Activated T-helper 1 cell treated with anti-CD3 and anti-CD28 coated beads, Interleukin-2, amount 50 U/mL, for 16 hours (primary cell): ENCODE measurements at places on chromosomes 16 and 17.

DNA sequence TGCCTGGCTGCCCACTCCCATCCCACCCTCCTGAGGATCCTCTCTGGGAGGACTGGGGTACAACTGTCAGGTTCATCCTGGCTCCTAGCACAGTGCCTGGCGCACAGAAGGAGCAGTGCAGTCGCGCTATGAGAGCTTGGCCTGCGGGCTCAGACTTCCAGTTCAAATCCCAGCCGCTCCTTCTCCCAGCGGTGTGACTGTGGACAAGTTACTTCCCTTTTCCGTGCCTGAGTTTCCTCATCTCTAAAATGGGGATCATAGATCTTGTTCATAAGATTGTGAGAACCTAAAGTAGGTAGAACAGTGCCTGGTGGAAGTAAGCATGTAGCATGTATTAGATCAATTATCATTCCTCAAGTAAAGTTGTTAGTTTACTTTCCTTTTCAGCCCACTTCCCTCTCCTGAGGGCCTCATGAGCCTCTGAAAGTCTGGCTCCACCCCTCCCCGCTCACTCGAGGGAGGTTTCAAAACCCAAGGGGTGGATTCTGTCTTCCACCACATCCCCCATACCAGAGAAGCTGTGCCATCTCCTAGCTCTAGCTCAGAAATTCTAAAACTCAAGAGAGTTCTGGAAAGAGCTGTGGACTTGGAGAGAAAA, 19.9 kb upstream of the COL1A1 start:
- no peak for DNase-seq

DNA sequence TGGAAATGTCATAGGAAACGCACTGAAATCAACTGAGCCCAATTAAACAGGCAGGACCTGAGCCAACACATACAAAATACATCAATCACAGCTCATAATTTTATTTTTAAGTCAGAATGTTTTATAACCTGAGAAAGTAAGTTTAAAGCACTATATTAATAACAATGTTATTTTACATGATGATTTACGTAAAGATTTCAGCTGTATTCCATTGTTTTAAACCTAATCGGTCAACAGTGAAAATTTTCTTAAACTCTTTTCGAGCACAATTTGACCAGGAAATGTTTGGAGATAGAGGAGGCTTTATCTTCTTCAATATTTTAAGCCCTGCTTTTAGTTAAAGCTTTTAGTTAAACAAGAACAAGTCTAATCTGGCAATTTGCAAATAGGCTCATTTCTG, 201.8 kb upstream of the TOX3 start:
- no peak for DNase-seq

GRCh38 chr16:50367777-50368409, 895 bp downstream of the BRD7 start:
- DNase-seq: no peak

DNA sequence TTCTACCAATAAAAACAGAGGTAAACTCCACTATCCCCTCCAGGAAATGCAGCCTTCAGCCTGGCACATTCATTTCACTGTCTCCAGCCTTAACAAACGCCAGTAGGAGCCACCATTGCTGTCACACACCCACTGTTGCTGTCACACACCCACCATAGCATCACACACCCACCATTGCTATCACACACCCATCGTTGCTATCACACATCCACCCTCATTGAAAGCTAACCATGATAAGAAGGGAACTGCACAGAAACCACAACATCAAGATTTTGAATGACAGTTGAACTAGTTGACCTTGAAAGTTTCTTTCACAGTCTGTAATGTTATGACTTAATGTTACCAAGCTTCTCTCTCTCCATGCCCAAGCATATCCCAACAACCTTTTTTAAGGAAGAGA, 38.1 kb downstream of the SHCBP1 start:
- no peak for DNase-seq

GRCh38 chr17:8153031-8153451, 837 bp upstream of the PER1 start:
- DNase-seq: no peak

DNA sequence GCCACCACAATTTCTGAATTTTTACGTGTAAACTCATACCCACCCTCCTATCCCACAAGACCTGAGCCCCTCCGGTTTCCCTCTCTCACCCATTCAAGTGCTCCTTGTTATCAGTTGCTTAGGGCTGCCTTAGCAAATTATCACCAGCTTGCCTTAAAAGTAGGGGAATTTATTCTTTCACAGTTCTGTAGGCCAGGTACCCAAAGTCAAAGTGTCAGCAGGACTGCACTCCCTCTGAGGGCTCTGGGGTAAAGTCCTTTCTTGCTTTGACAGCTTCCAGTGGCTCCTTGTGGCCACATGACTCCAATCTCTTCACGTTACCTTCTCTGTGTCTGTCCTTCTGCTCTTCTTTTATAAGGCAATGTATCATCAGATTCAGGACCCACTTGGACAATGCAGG, 7.9 kb upstream of the TMEM220 start:
- no peak for DNase-seq

DNA sequence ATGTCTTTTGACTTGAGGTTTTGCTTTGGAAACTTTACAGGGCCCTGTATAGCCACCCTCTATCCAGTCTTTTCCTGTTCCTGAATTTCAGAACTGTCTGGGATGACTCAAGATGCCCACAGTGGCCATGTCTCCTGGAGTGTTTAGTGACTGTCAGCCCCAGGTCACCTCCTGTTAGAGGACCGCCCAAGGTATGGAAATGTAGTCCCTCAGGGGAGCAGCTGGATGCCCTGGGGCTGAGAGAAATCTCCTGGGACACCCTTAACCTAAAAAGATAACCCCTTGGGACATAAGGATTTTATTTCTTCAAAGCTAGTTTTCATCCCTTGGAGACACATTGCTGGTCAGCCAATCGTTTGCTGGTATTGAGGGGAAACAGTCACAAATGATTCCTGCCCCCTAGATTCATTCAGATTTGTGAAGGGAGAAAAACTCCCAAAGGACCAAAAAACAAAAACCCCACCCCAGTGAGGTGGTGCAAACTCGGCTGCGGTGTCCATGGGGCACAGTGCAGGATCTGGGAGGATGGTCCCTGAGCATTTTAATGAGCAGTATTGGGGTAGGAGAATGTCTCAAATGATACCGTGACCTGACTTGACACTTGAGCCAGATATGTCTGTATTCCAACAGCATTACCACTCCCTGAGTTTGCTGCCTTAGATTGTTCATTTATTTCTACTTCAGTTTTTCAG, 1.7 kb downstream of the ZNF267 start:
- DNase-seq: no peak

DNA sequence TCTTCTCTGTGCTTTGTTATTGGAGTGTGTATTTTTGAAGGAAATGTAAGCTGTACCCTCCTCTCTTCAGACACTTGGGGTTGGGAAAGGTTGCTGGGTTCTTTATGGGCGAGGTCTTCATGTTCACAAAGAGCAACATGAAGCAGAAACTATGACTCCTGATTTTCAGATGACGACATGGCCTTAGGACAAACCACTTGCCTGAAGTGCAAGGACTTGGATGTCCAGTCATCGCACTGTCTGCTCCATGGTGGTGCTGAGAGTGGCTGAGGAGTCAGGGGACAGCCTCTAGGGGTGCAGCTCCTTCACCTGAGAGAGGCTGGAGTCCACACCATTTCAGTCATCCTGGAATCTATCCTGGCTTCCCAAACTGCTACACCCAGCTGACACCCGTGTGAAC, 183.9 kb upstream of the CDH5 start:
- DNase-seq: no peak

DNA sequence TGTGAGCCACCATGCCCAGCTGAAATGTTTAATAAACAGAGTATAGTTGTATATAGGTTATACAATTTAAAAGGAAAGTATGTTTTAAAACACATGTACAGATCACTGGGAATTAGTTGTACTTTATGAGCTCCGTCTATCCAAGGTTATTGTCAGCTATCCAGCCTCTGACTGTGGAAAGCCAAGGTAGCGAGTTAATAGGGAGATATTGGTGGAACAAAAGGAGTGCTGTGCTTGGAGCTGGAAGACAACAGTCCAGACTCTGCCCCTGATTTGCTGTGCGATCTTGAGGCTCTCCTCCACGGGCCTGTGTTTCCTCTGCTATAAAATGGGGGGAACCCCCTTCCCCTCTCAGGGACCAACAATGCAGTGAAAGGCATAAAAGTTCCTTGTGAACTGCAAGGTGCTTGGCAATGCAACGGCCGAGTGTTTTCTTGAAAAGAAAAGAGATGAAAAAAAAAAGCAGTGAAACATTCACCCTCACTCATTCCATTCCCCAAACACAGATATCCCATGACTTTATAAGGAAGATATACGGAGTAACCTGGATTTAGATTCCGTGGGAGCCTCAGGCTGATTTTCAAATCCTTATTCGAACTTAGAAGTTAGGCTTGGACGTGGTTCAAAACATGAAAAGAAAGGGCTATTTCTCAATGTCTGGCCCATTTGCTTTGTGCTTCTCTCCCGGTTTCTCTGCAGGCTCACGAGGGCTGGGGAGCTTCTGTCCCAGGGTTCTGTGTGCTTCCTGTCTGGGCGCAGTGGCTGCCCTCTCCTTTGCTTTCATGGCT, 34.1 kb downstream of the CUEDC1 start:
- DNase-seq: no peak

GRCh38 chr16:4947722-4948503, 10.2 kb upstream of the SEC14L5 start:
- no peak for DNase-seq

GRCh38 chr17:82003411-82004381, 19.0 kb downstream of the CENPX start:
- DNase-seq: no peak

- no peak for DNase-seq
Observed at GRCh38 chr16:59719121-59719520, 985.0 kb upstream of the GOT2 start.

GRCh38 chr16:2151188-2152091, 3.0 kb downstream of the RAB26 start:
- DNase-seq: no peak

- no peak for DNase-seq
Observed at GRCh38 chr16:74053826-74054225, 242.8 kb upstream of the PSMD7 start.

GRCh38 chr16:23682181-23682580, 3.5 kb downstream of the PLK1 start:
- no peak for DNase-seq

GRCh38 chr16:57734308-57734924, 1.2 kb upstream of the KATNB1 start:
- DNase-seq: no peak

GRCh38 chr16:86566966-86567700, 504 bp downstream of the FOXC2 start:
- DNase-seq: no peak

DNA sequence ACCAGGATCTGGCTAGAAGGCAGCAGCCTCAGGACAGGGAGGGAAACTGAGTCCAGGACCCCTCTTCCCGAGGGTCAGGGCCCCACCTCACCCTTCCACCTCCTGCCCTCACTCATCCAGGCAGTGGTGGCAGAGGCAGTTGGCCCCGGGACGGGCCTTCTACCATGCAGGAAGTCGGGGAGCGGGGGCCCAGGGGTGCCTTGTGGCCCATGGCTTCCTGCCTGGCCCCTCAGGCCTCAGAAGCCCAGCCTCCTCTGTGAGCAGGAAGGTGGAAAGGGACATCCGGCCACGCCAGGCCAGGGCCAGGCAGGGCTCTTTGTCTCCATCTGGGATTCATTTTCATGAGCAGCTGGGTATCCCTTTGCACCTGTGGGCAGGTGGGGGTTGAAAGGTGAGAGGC, 58.5 kb downstream of the BAHCC1 start:
- DNase-seq: no peak

DNA sequence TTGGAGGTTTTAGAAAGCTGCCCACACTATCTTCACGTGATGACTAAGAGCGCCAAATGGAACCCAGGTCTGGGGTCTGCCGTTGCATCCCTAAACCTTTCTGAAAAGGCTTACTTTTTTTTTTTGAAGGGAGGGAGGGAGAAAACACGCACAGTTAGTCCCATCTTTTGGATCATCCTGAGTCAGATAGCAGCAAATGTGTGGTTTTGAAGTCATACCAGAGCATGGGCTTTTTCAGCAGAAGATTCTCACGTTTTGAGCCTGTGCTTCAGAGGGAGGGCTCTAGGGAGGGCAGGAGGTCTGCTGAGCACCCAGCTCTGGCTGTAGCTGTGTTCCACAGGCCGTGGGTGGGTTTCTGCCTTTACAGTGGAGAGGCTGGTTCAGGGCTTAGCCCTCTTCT, 194.7 kb downstream of the SNX29 start:
- DNase-seq: no peak

DNA sequence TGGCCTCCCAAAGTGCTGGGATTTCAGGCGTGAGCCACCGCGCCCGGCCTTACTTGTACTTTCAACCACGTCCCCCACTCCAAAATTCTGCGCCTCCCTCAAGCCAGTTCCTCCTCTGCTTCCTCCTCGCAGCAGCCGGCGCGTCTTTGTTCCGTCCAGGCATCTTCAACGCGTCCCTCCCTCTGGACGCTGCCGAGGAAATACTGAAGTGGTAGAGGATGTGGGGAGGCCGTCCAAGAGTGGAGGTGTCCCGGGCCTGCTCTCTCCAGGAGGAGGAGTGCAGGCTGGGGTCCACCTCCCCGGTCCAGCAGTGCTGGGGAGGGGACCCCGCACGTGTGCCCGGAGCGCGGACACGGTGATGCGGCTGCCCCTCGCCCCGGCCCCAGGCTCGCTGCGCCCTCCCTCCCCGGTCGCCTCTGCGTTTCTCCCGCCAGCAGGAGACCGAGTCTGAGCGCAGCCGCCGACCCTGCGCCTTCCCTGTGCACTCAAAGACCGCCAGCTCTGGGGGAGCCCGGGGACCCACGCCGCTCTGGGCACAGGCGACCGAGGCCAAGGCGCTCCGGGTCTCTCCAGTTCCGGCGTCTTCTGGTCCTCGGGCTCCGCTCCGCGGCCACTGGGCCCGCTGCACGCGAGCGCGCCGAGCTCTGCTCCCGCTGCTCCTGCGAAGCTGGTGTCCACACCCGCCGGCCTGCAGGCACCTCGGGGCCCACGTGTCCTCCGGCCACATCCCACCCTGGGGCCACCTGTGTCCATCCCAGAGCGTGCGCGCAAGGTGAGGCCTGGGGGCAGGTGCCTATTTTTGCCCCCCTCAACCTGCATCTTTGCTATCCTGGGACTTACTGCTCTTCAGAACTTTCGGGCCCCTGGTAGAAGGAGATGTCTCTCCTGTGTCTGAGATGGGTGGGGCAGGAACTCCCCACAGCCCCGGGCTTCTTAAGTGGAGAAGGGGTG, 31.7 kb downstream of the OSBPL7 start:
- peak; percentile 42 for DNase-seq

DNA sequence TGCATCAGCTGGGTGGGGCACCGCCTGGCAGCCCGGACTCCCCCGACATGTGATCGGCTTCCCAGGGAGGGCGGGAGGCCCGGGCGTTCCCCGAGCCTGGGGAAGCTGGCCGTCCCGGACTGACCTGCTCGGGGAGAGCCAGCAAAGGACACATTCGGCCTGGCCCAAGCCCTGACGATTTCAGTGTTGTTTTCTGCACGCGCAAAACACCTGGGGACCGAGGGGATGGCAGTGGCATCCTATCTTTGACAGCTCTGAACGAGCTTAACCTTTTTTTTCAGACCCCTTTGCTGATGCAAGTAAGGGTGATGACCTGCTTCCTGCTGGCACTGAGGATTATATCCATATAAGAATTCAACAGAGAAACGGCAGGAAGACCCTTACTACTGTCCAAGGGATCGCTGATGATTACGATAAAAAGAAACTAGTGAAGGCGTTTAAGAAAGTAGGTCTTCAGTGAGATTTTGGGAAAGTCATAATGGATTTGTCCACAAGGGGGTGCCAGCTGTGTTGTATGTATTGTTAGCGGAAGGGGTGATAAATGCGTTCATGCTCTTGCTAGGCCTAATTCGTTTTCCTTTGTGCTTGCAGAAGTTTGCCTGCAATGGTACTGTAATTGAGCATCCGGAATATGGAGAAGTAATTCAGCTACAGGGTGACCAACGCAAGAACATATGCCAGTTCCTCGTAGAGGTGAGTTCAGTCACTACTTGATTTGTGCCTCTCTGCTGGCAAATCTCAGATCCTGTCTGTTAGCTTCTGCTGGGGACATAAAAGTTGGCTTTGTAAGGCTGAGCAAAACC, 1.0 kb downstream of the EIF1 start:
- peak; percentile 24 for DNase-seq
